Activated CD8-positive, alpha-beta memory T cell treated with anti-CD3 and anti-CD28 coated beads for 4 hours (primary cell): ENCODE measurements at places on chromosomes 6 and 20.

DNA sequence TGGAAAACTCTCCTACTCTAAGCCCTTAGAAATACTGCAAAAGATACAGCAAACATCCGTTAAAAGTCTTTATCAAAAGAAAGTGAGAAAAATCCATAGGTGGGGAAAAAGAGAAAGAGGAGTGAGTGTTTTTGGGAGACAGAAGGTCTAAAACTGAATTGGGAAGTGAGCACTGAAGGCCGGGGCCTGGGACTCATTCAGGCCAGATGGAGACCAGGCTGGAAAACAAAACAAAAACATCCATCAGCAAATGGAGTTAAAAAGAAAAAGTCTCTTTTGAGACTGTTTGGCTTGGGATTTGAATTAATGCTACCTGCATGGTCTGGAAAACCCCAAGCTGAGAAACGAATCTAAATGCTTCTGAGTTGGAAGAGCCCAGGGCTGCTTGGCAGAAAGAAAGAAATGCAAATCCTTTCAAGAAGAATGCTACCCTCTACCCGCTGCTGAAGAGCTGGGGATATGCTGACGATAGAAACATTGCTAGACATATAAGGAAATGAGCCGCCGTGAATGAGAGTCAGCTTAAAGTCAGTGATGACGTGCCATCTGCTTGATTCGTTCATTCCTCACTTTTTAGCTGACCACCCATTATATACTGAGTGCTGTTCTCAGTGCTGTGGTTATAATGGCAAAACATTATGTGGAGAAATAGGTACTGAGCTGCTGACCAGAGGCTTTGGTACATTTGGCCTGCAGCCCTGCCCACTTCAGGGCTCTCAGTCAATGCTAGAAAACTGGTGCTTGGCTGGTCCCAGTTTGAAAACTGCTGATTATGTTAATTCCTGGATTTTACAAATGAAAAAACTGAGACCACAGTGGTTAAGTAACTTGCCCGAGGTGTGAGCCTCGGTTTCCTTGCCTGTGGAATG lies 28.0 kb upstream of the TULP4 start:
- no peak for DNase-seq

- DNase-seq = no peak
Observed at GRCh38 chr6:4274382-4275082, 139.2 kb upstream of the ECI2 start.

DNA sequence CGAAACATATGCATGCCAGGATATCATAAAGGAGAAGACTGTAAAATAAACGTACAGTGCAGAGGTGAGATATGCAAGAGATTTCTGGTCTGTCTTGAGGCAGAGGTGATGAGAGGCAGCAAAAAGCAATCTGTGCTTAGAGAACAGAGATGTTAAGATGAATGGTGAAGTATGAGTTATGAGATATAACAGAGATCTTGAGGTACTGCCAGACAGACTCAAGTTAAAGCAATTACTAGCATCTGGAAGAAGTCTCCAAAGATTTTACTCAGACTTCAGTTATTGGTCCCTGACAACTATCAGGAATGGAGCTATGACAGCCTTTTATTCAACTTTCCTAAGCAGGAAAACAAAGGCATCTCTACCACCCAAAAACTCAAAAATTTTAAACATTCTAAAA lies 122.8 kb upstream of the DST start:
- DNase-seq = no peak

GRCh38 chr20:6673071-6673470 lies 94.4 kb upstream of the BMP2 start:
- DNase-seq = no peak

DNA sequence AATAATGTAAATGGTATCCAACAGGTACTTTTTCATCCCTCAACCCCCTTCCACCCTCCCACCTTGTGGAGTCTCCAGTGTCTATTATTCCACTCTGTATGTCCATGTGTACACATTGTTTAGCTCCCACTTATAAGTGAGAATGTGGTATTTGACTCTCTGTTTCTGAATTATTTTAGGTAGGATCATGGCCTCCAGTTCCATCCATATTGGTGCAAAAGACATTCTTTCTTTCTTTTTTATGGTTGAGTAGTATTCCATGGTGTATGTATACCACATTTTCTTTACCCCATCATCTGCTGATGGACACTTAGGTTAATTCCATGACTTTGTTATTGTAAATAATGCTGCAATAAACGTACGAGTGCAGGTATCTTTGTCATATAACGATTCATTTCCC lies 58.2 kb upstream of the PRND start:
- DNase-seq = no peak

DNA sequence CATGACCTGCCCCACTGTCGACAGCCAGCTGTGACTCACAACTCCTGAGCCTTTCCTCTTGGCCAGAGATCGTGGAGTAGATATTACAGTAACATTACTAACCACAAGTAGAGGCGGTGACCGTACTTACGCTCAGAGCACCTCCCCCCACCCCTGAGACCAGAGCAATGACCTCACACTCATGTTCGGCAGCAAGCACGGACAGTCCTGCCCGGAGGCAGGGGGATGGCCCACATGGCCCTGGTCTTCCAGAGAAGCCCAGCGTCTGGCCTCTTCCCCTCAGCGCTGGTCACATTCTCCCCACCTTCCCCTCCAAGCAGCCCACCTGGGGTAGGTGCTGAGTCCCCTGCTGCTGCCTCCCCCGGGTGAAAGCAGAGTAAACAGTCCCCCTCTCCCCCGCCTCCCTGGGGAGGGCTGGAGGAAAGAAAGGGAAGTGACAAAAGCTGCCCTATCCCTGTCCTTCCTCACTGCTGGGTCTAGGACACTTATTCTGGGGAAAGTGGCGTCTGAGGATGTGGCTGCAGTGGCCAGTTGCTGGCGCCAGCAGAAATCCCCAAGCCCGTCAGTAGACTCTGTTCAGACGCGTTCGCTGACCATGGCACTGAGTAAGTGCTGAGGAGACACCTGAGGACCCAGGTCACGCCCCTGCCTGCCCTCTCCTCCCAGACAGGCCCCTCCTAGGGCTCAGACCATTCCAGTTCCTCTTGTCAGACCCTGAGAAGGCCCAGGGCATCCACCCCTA lies 68.5 kb downstream of the MRPL14 start:
- DNase-seq = no peak

GRCh38 chr20:50111120-50111828 lies 1.7 kb downstream of the UBE2V1 start:
- DNase-seq = no peak

DNA sequence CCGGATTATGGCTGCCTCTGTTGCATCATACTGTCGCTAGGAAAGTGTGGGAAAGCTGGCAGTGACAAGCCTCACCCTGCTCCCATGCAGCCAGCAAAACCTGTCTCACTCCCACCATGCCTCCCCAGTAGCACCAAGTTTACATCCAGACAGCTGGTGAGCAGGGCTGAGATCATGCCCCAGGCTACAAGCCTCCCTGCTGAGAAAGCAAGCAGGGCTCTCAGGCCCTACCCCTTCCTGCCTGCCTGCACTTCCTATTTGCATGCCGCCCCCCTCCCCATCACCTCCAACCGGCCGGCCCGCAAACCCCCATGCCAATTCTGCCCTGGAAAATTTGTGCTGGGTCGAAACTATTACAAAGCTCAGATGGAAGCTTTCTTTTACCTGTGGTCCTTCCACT lies 408.2 kb upstream of the FKBP1C start:
- DNase-seq = no peak

DNA sequence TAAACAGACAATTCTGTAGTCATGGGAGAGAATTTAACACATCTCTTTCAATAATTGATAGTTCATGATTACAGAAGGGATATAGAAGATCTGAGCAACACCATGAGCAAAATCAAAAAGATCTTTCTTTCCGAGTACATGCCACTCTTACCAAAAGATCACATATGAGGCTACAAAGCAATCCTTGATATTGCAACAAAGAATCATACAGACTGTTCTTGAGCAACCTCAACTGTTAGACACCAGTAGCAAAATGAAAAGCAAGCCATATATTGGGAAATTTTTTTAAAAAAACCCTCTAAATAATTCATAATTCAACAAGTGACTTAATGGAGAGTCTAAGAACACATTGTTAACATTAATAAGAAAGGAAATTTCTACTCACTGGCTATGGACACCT lies 3.6 kb upstream of the CD83 start:
- no peak for DNase-seq

- DNase-seq = no peak
Observed at GRCh38 chr6:19399406-19399805, 437.8 kb upstream of the ID4 start.

GRCh38 chr20:20827992-20828597 lies 115.7 kb upstream of the RALGAPA2 start:
- DNase-seq = no peak

DNA sequence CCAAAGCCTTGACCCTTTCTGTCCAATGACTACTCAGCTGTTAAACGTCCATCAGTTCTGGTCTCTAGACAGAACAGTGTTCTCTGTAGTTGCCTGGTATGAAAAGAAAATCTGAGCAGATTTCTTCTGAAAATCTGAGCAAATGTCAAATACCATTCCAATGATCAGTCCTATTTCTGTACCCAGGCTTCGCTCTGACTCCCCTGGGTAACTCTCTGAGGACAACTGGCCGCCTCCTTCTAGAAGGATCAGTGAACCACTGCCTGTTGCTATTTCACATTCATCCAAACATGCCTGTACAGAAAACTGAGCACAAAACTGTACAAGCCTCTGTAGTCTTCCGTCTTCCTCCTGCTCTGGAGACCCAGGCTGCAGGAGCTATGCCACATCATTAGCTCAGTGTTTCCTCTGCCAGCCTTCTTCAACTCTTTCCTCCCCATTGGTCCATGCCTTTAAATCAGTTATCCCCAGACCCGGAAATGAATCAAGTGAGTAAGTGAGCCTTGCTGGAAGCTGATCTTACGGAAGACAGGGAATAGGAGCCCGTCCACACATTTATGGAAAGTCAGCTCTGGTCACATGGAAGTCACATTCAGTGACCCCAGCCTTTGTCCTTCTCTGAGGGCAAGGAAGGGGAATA lies 63.3 kb downstream of the DAAM2 start:
- no peak for DNase-seq

- DNase-seq = no peak
Observed at GRCh38 chr6:149445095-149445466, 39.7 kb downstream of the ZC3H12D start.

GRCh38 chr20:48385114-48385513 lies 442.7 kb downstream of the PREX1 start:
- DNase-seq = no peak

DNA sequence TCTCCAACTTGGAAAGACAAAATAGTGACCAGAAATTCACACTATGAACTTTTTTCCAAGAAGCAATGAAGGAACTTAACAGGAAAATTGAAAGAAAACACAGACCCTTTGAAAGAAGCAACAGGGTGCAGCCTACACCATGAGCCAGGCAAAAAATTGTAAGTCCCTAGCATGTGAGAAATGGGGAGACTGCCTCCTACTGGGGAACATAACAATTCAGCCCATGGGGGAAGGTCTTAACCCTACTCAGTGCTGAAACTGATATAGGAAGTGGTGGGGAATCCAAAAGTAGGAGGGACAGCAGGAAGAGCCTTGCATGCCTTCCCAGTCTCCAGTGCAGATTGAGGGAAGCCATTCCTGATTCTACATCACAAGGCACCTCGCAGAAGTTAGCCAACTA lies 235.1 kb upstream of the UFL1 start:
- no peak for DNase-seq

GRCh38 chr20:63703976-63704748 lies 3.6 kb downstream of the ARFRP1 start:
- no peak for DNase-seq

- DNase-seq = no peak
Observed at GRCh38 chr6:75331151-75331550, 46.6 kb upstream of the TMEM30A start.

DNA sequence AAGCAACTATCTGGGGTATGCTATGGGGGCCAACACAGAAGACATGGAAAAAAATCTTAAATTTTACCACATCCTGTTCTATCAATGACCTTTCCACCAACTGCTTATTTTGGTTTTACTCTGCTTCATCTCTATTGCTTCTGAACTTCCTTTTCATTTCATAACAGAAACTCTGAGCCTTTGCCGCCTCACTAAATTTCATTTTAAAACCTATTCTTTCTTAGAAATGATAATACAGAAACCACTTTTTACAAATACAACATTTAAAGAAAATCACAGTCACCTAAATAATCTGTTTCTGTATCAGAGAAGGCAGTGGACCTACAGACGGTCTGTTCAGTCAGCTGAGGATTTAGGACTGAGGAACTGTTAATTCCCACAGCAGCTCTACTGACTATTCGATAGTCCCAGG lies 117.5 kb downstream of the KCNQ5 start:
- no peak for DNase-seq

GRCh38 chr6:43509142-43509983 lies 783 bp downstream of the LRRC73 start:
- no peak for DNase-seq

DNA sequence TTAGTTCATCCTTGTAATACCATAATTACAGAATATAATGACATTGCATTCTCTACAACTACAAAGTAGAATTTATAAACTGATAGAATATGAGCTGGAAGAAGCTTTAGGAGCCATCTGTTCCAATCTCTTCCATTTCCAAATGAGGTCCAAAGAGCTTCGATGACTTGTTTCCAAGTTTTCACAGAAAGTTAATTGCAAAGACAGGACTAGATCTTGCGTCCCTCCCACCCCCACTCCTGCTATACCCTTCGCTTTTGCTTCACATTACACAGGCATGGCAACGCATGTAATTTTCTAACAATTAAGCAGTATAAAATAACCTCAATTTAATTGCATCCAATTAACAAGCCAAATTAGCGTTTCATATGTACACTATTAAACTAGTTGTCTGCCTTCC lies 7.0 kb downstream of the HIVEP2 start:
- no peak for DNase-seq

- no peak for DNase-seq
Observed at GRCh38 chr20:53098621-53099020, 126.5 kb downstream of the TSHZ2 start.

- no peak for DNase-seq
Observed at GRCh38 chr6:128508588-128509296, 11.7 kb downstream of the PTPRK start.

- no peak for DNase-seq
Observed at GRCh38 chr6:85691478-85691877, 48.8 kb upstream of the SYNCRIP start.

DNA sequence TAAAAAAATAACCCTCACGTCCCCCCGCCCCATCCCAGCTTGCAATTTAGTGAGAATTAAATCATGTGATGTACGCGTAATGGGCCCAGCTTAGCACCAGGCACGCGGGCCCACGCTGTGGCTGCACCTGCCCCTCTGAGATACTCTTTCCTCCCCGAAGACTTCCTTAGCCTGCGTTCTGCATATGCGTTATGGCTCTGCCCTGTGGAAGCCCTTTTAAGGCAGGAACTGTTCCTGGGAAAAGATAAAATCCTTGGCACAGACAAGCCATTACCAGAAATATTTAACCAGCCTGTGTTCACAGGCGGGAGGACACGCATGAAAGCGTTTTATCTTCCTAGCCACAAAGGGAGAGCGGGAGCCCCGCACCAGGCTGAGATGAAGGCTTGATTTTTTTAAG lies 311.0 kb downstream of the LRFN2 start:
- no peak for DNase-seq

DNA sequence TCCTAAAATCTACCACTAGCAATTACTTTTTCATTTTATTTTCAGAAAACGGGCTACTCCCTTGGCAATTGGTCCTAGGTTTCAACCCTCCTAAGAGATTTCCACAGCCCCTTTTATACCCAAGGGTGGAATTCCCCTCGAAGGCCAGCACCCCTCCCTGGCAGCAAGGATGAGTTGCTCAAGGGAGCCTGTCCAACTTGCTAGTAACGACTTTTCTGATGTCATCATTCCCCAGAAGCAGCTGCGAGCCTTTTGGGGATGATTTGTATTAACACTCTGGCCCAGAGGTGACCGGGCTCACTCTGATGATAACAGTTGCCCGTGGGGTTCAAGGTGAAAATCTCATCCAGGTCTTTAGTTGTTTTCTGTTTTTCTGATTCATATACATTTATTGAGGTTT lies 30.7 kb upstream of the NAA20 start:
- no peak for DNase-seq
